Activated CD4-positive, CD25-positive, alpha-beta regulatory T cell treated with anti-CD3 and anti-CD28 coated beads, Interleukin-2, amount 50 U/mL, for 16 hours (primary cell): ENCODE measurements at places on chromosomes 2 and 18.

DNA sequence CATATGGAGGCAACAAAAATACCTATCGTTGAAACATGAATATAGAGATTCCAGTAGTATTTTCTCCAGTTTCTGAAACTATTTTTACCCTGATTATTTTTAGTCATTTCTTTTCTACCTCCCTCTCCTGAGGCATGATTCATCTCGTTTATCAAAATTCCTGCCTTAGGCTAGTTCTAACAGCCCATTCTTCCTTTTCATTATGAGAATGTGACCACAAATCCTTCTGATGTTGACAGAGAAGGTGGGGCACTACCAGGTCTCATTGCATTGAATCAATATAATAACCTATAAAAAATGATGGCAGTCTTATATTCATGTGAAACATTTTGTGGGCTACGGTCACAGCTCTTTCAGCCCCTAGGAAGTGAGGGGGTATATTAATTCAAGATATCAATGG lies 406.5 kb upstream of the UBE2E3 start:
- no peak for DNase-seq

DNA sequence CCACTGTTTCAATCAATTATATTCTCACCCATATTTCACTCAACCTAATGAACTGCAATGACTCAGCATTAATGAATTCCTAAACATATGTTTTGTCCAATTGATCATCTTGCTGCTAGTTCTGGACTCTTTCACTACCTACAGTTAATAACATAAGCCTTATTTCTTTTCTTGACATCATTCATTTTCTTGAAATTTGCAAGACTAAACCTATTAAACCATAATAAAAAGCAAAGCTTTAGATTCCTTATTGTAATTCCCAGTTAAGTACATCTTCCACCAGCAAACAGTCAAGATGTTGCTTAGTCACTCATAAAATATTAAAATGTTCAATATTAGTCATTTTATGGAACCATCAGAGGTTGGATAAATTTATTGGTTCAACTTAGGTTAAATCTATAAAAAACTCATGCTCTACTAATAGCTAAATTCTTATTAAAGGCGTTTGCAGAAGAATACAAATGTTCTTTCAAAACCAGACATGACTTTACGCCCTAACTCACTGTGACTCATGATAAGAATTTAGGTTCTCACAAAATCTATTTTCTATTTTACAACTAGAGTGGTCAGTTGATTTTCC lies 599.4 kb downstream of the RNF144A start:
- no peak for DNase-seq

GRCh38 chr18:5984245-5984644 lies 88.9 kb upstream of the TMEM200C start:
- no peak for DNase-seq

- no peak for DNase-seq
Measured at GRCh38 chr18:23880931-23881617, 133.5 kb upstream of the TTC39C start.
